Body of pancreas (tissue), 4 donors: ENCODE measurements at places on chromosomes 2 and 18. TPM values are rescaled to one million over a fixed set of nuclear protein-coding genes. Genes with fewer than 3 reads are reported as not detected.

DNA sequence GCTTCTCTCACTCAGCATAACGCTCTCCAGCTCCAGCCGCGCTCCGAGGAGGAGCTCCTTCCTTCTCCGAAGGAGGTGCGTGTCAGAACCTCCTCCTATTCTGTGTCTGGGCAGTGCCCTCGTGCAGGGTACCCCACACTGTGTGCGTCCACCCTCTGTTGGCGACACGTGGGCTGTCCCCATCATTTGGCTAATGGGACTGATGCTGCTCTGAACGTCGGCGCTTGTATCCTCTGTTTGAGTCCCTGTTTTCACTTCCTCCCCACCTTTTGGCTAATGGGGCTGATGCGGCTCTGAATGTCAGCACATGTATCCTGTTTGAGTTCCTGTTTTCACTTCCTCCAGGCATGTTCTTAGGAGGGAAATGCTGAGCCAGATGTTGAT is 22.2 kb downstream of the KCNG2 start:
- no peak overlapping the region for H3K27ac ChIP-seq
- peak; percentile 55 for DNase-seq
- H3K4me1 ChIP-seq: no peaks in the 10 kb centered on the region
- H3K36me3 ChIP-seq: no peaks in the 10 kb centered on the region
- no peak overlapping the region for H3K4me3 ChIP-seq

DNA sequence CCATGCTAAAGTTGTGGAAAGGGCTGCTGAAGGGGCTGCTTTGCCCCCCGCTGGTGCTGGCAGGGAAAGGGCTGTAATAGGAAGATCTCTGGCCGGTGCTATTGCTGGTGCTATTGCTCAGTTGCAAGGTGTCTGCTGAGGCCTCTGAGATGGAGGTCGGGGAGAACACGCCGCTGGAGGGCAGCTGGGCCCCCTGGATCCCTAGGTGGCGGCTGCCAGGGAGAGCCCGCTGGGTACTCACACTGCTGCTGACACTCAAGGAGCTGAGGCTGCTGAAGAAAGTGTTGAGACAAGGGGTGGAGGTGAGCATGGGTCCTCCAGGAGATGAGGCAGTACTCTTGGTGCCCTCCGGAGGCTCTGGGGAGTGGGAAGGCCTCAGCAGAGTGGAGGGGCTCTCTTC is 4.2 kb downstream of the FOXI3 start:
- H3K27me3 ChIP-seq: no peaks in the 10 kb centered on the region
- H3K36me3 ChIP-seq: no peaks in the 10 kb centered on the region

DNA sequence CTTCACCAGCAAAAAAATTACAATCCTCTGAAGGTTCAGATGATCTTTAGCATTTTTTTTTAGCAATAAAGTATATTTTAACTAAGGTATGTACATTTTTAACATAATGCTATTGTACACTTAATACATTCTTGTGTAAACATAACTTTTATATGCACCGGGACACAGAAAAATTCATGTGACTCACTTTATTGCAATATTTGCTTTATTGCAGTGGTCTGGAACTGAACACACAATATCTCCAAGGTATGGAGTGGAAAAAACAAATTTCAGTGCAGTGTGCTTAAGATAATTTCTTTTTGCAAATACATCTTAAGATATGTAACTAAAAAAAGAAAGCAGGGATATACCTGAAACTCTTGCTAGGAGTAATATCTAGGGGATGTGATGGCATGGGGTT is 5.1 kb upstream of the TWSG1 start:
- H3K27ac ChIP-seq: no peak overlapping the region
- H3K27me3 ChIP-seq: no peaks in the 10 kb centered on the region
- H3K4me1 ChIP-seq: peaks cover 6% of the 10 kb centered on the region
- no peak overlapping the region for H3K4me3 ChIP-seq
- no peaks in the 10 kb centered on the region for H3K36me3 ChIP-seq
- no peak for DNase-seq

DNA sequence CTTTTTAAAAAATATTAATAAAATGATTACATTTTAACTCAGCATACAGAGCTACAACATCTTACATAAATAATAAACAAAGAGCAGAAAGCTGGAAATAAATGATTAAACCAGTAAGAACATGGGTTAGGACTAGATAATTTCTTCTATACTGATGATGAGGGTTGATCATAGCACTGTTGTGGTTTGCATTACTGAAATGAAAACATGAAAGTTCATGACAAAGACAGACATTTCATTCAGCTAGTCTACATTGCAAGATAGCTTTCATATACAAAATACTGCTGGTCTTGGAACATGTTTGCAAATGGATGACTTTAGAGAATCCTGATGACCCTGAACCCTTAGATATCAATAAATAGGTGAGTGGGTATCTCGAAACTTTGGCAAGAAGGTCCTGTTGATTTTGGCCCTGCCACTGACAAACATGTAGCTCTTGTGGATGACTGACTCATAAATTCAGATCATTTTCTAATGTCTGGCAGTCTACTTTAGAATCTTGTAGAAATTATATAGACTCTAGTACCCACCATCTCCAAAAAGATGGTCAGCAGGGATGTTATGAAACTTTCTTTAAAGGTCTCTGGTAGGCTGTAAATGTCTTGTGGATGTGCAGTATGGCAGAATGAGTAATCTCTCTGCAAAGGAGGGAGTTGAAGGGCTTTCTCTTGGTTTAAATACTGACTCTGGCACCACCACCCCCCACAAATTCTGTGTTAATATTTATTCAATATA is 15.5 kb upstream of the CDC42EP3 start:
- no peak for DNase-seq
- no peaks in the 10 kb centered on the region for H3K4me1 ChIP-seq
- no peaks in the 10 kb centered on the region for H3K36me3 ChIP-seq
- H3K27me3 ChIP-seq: no peaks in the 10 kb centered on the region

GRCh38 chr2:39851651-39852110 is 72.6 kb upstream of the THUMPD2 start:
- H3K4me3 ChIP-seq: no peak overlapping the region
- no peaks in the 10 kb centered on the region for H3K4me1 ChIP-seq
- DNase-seq: no peak
- H3K27ac ChIP-seq: no peak overlapping the region

DNER gene
- total RNA-seq: 1.3 TPM

GRCh38 chr2:11945139-11946126 is 199.0 kb downstream of the LPIN1 start:
- no peak for DNase-seq
- no peaks in the 10 kb centered on the region for H3K4me1 ChIP-seq
- H3K27ac ChIP-seq: no peak overlapping the region
- H3K27me3 ChIP-seq: no peaks in the 10 kb centered on the region
- no peaks in the 10 kb centered on the region for H3K36me3 ChIP-seq

GRCh38 chr2:86519349-86519748 is 43.9 kb downstream of the CHMP3 start:
- H3K27ac ChIP-seq: no peak overlapping the region
- DNase-seq: no peak
- no peak overlapping the region for H3K4me3 ChIP-seq
- H3K4me1 ChIP-seq: no peaks in the 10 kb centered on the region

ALPI gene
- total RNA-seq: not detected

RHOB gene
- 784 TPM for total RNA-seq
